ENCODE measurements at places on chromosomes 3 and 15.

GRCh38 chr3:45776611-45777010, 19.7 kb downstream of the SLC6A20 start:
- DNase-seq, result no peak

DNA sequence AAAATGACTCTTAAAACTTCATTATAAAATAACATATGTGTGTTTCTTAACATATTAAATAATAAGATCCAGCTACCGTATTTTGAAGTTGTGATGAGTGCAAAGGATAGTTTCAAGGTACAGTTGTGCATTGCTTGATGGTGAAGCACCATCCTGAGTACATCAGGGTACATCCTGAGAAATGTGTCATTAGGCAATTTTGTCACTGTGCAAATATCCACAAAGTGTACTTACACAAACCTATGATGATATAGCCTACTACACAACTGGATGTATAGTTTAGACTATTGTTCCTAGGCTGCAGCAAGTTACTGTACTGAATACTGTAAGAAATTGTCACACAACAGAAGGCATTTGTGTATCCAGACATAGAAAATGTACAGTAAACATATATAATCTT, 20.8 kb upstream of the TM4SF1 start:
- DNase-seq, result no peak

DNA sequence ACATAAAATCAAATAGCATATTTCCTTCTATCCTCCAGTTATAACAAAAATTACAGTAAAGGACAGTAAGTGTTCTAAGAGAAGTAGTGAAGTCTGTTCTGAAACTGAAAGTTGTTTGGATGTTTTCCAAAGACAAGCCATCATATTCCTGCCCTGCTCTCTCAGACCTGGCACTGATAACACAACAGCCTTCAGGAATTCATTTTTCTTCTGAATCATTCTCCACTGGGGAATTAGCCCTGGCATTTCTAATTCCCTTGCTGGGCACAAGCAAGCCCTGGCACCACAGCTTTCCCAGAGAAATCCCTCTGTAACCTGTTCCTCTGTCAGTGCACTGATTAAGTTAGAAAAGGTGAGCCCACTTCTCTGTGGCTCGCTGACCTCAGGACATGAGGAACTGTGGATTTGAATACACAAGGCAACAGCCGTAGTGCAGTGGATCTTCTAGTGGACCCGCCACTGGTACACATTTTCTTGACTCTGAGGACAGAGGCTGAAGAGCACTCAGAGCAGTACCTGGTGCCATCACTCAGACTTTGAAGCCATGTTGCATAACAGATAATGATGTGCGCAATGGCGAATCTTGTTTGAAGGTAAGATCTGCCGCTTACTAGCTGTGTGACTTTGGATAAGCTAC, 61.6 kb downstream of the WWTR1 start:
- DNase-seq, result no peak

- no peak for DNase-seq
Observed at GRCh38 chr3:113769551-113769950, 22.7 kb downstream of the ATP6V1A start.

DNA sequence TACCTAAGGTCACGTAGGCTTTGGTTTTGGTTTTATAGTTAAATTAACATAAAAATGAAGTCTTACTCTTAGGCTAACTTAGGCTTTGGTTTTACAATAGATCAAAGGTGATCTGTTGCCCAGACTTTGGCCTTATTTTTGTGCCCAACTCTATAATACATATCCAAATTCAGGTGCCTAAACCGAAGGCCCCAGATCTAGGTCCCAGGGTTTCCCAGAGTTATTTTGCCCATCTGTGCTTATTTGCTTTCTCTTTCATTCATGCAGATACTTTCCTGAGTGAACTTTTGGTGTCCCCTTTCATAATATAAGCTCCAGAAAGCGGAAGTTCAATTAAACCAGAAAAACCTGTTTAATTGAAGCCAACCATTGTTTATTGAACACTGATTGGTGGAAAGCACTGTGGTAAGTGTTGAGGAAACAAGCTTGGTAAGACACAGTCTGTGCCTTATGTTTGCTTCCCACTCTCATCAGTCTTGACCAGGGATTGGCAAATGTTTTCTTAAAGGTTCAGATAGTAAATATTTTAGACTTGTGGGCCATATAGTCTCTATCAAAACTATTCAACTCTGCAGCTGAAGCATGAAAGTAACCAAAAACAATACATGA, 209.7 kb downstream of the WDR72 start:
- DNase-seq, result no peak

DNA sequence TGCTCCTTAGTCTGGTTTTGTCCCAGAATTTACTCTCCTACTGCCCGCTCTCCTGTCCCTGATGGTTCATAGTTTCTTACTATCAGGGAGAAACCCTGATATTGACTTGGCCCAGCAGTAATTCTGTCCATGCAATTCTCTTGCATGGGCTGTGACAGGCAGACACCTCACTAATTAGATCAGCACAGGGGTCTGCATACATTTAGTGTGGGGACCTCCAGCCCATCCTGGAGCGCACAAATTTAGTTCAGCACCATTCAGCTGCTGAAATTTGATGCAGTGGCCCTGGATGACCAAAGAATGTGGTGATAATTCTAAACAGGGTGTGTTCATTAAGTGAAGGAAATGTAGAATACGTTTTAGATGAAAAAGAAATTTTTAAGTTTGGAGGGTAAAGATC, 555.5 kb upstream of the TBL1XR1 start:
- DNase-seq, result no peak

DNA sequence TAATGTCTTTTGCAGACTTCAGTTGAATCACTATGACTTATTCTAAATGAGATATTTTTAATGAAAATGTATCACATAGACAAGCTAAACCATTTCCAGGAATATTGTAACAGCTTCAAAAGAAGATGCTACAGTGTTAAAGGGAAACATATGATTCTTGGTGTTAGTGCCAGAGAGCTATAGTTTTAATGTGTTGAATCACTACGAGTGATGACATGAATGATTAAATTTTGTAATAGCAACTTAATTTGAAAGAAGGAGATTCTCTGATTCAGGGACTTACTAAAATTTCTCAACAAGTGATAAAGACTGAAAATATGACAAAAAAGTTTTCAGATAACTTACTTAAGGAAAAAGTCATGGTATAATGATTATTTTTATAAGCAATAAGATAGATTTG, 267.3 kb upstream of the SLITRK3 start:
- DNase-seq, result no peak

GRCh38 chr3:67318162-67318561, 320.1 kb downstream of the KBTBD8 start:
- DNase-seq, result no peak

GRCh38 chr3:13702286-13702685, 153.4 kb downstream of the FBLN2 start:
- DNase-seq, result no peak

- DNase-seq, result no peak
Observed at GRCh38 chr15:49238342-49238741, 68.3 kb downstream of the GALK2 start.

- no peak for DNase-seq
Observed at GRCh38 chr15:78446551-78446950, 8.5 kb downstream of the IREB2 start.

GRCh38 chr15:100772892-100773520, 106.6 kb upstream of the ALDH1A3 start:
- no peak for DNase-seq

- DNase-seq, result no peak
Observed at GRCh38 chr3:152038490-152038889, 165.0 kb downstream of the SUCNR1 start.

- no peak for DNase-seq
Observed at GRCh38 chr3:128226795-128227395, 73.6 kb downstream of the EEFSEC start.

- no peak for DNase-seq
Observed at GRCh38 chr3:141127344-141128125, 76.4 kb downstream of the SPSB4 start.

DNA sequence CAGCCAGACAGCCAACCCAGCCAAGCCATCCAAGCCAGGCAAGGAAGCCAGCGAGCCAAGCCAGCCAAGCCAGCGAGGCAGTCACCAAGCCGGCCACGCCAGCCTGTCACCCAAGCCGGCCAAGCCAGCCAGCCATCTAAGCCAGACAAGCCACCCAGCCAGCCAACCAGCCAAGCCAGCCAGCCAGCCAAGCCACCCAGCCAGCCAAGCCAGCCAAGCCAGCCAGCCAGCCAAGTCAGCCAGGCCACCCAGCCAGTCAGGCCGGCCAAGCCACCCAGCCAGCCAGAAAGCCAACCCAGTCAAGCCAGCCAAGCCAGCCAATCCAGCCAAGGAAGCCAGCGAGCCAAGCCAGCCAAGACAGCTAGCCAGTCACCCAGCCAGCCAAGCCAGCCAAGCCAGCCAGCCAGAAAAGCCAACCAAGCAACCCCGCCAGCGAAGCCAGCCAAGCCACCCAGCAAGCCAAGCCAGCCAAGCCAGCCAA, 201.2 kb downstream of the GOLGA6L6 start:
- no peak for DNase-seq

DNA sequence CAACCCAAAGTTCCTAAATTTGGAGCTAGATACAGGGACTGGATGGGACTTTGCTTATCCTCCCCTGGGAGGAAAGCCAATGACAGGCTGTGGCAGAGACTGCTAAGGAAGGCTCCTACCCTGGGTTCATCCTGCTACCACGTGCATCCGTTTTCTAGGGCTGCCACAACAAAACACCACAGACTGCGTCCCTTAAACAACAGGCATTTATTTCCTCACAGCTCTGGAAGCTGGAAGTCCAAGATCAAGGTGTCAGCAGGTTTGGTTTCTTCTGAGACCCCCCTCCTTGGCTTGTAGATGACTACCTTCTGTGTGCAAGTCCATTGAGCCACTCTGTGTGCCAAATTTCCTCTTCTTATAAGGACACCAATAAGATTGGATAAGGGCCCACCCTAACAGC, 263.9 kb downstream of the FAM43A start:
- no peak for DNase-seq

DNA sequence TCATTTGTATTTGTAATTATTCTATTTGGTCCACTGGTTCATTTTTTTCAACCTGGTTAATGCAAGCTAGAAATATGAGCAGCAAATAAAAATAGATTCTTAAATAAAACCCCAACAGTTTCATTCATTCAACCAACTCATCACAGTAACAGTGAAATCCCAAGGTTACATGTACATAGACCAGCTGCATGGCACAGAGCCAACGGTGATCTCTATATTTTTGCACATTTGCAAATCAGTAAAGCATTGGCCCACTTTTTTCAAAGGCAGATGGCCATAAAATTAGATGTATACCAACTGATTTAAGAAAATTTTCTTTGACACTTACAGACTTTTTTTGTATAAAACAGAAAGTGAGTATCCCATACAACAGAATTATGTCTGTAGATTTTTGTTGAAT, 49.3 kb downstream of the STRIT1 start:
- DNase-seq, result no peak

- DNase-seq, result no peak
Observed at GRCh38 chr15:69472562-69472961, 19.9 kb downstream of the RPLP1 start.

DNA sequence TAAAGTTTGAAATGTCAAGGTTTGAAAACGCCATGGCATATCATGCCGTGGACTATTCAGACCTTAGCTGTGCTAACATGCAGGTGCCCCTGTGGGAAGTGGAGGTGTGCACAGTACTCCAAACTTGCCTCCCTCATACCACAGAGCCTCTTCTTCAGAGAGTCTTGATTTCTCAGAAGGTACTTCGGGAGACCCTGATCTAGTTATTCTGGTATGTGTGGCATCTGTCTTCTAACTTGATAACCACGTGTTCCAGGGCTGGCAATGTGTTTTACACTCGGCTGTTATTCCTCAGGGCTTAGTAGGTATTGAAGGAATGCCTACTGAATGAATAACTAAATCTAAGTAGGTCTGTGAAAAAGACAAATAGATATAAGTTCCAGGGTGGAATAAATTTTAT, 309.9 kb downstream of the CLSTN2 start:
- no peak for DNase-seq

GRCh38 chr3:64673159-64673715, 14.6 kb downstream of the ADAMTS9 start:
- no peak for DNase-seq

DNA sequence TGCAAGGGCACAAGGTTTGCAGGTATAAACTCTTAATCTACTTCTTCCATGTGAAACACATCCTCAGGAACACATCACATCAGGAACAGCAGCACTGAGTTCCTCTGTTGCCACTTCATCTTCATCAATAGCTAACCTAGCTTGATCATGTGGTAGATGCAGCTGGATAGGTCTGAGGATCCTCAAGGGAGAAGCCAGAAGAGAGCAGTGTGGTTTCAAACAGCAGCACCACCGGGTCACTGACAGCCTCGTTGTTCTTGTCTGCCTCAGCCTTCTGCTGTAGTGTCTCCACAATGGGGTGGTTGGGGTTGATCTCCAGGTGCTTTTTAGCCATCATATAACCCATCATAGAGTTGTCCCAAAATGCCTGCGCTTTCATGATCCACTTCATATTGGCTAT, 58.8 kb downstream of the ADAM10 start:
- DNase-seq, result no peak

DNA sequence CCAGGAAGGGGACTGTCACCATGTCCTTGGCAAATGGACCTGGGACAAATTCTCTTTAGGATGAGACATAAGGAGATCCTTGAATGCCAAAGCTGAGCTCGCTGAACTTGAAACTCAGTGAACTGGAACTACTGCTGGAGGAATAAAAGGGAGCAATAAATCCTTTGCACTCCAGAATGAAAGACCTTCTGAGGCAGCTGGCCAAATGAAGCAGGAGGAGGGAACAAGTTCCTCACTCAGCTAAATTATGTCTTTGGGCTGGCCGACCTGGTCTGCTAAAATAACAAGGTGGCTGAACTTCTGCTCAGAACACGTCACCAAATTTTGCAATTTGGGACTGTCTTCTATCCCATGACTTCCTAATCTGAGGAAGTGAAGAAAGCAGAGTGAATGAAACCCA, 314.7 kb downstream of the LPP start:
- DNase-seq, result no peak

GRCh38 chr3:99602183-99602582, 36.2 kb upstream of the COL8A1 start:
- no peak for DNase-seq

- DNase-seq, result no peak
Observed at GRCh38 chr3:23589602-23590001, 216.2 kb upstream of the UBE2E1 start.

GRCh38 chr15:51536965-51537574, 85.5 kb downstream of the DMXL2 start:
- DNase-seq, result no peak

DNA sequence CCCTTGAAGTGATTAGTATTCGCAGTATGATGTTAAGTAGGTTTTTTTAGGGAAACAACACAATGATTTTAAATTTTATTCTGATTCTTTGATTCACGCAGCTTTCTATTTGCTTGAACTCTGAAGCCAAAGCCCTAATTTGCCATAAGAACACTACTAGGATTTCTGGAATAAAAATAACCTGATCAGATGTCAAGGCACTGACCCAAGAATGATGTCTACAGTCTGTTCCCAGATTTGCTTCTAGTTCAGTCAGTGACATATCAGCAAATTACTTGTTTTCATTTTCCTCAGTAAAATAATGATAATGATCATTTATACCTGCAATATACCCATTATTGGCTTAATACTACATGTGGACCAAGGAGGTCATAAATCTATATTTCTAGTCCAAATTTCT, 179.5 kb upstream of the EIF1B start:
- DNase-seq, result no peak

GRCh38 chr15:87522997-87523396, 733.5 kb downstream of the NTRK3 start:
- DNase-seq, result no peak
